ENCODE measurements at places on chromosomes 13 and 19.

DNA sequence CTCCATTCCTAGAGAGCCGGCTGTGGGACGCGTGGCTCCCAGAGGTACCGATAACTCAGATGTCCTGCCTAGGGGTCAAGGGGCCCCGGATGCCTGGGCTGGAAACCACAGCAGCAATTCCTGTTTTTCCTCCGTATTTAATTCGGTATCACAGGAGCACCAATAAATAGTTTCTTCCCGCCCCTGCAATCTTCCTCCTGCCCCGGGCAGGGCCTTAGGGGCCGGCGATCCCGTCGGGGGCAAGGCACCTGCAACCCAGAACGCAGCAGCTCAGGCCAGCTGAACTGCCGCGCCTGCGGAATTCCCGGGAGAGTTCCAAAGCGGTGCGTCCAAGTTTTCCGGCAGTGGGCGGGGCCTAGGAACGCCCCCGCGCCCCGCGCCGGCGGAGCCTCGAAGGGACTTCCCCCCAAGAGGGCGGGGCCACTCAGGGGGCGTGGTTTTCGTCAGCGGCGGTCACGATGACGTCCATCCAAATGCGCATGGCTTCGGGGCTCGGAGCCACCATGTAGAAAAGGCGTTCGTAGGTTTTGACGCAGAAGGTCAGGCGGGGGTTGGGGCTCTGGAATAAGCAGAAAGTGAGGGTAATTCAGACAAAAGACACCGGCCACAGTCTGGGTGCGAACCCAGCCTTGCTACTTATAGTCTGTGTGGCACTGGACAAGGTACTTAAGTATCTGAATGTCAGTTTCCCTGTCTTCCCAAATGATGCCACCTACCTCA lies 9.7 kb upstream of the LYPD3 start:
- DNase-seq: peak; percentile 91

DNA sequence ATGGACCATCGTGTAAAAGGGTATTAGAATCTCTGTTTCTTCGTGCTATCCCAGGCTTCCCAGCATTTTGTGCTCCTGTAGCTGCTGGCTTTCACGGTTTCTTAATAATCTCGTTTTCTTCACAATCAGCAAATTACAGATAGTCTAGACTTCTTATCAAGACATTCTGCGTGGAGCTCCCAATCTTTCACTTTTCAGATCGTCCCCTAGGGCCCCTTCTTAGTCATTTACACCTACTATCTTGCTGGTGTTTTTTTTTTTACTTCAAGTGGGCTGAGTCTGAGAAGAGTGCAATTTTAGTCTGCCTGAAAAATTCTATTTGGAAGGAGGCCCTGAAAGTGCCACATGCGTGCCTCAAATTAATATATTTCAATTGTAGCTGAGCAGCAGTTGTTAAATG lies 275.1 kb downstream of the SHISA2 start:
- no peak for DNase-seq

DNA sequence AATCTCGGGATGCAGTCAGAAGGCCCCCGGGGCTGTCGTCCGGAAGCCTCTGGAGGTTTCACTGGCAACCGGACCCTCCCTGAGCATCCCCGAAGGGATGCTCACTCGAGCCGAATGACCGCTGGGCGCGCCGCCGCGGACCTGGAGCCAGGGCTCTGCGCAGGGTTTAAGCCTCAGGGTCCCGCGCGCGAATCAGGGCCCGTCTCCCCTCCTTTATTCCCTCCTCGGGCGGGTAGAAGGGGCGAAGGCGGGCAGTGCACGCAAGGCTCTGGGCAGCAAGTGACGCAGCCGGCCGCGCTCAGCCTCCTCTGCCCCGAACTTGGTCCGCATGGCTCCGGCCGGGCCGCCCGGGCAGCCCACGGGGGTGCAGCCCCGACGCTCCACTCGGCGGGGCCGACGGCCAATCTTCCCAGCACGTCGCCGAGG lies 572 bp downstream of the SHISA2 start:
- DNase-seq: no peak

DNA sequence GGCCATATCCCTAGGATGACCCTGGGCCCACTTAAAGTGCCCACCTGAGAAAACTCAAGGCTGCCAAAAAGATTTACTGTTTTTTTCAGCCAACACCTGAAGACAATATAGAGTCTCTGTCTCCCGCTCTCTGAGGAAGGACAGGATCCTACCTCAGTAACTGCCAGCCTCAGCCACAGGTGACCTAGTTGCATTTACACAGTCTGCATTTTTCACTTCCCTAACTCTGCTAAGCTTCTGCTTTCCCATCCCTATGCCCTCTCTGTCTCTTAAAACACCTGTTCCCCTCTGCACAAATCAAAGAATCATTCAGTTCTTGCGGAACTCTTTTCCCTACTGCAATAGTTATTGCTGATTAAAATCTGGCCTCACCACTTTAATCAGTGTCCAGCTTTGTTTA lies 609.5 kb downstream of the UQCRFS1 start:
- DNase-seq: no peak

- peak; percentile 57 for DNase-seq
Measured at GRCh38 chr19:1312767-1313694, 27.4 kb downstream of the EFNA2 start.

- DNase-seq: no peak
Measured at GRCh38 chr13:98338310-98338709, 161.2 kb upstream of the RNF113B start.

- peak; percentile 48 for DNase-seq
Measured at GRCh38 chr13:87779426-87779825, 108.3 kb downstream of the SLITRK5 start.

DNA sequence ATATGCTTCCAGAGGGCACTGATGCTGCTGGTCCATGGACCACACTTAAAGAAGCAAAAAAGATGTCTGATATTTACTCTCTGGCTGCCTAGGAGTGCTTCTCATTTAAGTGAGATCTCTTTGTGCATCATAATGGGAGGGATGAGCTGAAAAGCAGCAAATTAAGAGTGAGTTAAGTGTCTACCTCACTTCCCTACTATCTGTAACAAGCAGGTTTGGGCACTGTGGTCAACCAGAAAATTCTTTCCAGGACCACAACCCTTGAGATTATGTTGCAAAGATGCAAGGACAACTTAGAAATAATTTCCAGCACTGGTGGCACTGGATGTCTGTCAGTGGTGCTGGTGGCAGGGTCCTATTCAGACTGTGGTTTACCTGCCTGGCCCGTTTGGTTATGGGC lies 52.1 kb upstream of the USPL1 start:
- no peak for DNase-seq

DNA sequence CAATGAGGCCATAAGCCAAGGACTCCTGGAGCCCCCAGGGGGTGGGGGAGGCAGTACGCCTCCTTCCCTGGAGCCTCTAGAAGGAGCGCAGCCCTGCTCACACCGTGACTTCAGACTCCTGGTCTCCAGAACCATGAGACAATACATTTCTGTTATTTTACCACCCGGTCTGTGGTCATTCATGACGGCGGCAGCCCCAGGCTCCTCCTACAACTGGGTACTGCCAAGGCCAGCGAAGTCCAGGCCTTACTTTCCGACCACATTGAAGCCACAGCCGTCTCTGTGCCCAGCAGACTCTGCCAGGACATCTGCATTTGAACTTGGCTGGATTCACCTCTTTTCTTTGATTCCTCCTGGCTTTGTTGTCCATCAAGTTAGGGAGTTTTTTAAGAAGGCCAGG lies 10.5 kb downstream of the GNG7 start:
- DNase-seq: no peak

DNA sequence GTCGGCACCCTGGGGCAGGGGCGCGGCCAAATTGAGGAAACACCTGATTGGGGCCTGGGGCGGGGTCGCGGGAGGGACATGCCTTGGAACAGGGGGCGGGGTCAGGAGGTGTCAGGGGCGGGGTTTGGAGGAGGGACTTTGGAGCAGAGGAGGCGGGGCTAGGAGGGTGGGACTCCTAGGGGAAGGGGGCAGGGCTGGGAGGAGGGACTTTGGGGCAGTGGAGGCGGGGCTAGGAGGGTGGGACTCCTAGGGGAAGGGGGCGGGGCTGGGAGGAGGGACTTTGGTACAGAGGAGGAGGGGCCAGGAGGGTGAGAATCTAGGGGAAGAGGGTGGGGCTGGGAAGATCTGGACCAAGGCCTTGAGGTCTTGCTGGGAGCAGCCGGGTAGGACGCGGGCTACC lies 21.9 kb downstream of the GRIN2D start:
- DNase-seq: peak; percentile 58

GRCh38 chr19:16433986-16434385 lies 37.8 kb downstream of the EPS15L1 start:
- DNase-seq: no peak

DNA sequence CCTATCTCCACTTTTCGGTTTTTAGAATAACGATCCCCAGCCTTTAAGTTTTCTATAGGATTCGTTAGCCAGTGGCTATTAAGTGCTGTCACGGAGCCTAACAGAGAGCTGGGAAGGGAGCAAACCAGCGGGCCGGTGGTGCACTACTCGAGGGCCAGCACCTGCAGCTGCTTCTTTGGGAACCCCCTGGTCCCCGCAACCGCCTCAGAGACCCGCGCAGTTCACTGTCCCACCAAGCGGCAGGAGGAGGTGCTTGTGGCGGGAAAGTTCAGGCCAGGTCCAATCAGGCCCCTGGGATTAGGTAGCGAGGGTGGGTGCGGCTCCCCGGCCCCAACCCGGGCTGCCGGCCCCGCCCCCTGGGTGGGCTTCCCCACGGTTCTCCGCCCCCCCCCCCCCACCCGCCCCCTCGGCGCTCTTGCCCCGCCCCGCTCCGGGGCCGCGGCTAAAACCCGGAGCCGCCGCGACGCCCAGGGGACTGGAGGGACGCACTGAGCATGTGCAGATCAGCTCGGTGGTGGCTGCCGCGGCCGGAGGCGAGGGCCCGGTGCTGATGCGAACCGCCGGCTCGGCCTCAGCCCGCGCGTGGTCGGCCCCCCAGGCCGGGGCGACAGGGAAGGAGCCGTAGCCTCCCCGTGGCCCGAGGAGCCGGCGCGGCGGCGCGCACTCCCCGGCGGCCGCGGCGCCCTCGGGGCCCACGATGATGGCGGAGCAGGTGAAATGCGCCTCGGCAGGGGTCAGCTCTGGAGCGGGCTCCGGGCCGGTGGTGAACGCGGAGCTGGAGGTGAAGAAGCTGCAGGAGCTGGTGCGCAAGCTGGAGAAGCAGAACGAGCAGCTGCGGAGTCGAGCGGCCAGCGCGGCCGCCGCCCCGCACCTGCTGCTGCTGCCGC lies at the start of gene SLAIN1:
SLAIN1 (plus strand) TSS at position 471 of the 887 bp plus-strand sequence; CDS start at position 698, 227 bp downstream.
- DNase-seq: no peak

DNA sequence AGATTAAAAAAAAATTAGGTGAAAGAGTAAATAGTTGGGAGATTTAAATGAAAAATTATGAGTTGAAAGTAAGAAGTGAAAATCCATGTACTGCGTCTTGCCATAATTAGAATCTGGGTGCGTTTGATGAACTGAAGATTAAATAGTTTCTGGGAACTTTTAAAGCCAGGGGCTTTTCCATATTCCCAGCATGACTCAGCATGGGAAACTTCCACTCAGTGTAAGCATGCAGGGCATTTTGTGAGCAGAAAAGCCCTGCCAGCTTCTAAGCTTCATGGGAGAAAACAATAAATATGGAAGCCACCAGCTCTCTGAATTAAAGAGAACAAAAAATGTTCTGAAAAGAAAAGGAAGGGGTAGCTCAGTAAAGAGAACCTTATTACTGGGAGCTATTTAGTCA lies 62.0 kb upstream of the EDNRB start:
- DNase-seq: peak; percentile 69

Data from HCEC 1CT (cell line).